ENCODE measurements at places on chromosomes 16 and 17.

- peak; percentile 51 for DNase-seq
Observed at GRCh38 chr16:88817785-88818574, 6.3 kb upstream of the APRT start.

DNA sequence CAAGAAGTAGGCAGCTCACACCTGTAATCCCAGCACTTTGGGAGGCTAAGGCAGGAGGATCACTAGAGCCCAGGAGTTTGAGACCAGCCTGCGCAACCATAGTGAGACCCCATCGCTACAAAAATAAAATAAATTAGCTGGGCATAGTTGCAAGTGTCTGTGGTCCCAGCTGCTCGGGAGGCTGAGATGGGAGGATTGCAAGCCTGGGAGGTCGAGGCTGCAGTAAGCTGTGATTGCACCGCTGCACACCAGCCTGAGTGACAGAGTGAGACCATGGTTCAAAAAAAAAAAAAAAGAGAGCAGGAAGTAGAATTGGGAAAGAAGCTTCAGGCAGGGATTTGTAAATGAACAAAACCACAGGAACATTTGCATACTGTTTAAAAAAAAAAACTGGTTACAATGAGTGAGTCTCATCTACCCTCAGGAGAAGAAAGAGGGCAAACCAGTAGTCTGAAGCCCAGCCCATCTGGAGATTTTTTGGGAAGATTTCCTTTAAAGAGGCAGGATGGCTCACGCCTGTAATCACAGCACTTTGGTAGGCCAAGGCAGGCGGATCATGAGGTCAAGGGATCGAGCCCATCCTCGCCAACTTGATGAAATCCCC is 7.9 kb downstream of the MPV17L start:
- no peak for DNase-seq

DNA sequence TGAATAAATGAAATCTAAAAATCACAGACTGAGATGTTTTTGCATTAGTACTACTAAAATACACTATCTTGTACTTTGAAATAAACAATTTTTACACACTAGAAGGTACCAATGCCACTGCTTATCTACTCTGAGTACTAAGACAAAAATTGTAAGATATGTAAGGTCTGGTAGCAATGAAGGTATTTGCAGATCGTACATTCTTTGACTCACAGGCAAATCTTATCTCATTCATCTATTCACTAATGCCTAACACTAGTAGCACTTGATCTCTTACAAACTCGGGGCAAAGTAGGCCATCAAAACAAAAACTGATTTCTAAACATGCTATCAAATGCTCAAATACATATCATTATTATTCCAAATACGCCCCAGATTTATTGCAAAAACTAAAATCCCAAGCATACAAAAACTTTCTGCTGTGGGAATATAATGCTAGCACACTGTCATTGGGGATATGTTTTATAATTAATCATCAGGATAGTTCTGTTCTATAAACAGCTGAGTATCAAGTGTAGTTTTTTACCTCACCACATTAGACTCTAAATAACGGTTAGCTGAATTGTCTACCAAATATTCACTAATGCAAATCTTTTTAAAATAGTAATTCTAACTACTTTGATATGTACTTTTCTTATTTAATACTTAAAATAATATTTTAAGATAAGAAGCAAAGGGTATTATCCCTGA is 68.0 kb downstream of the MED13 start:
- DNase-seq, result no peak

- peak; percentile 93 for DNase-seq
Observed at GRCh38 chr17:13541032-13541480, 60.7 kb downstream of the HS3ST3A1 start.

- DNase-seq, result no peak
Observed at GRCh38 chr17:67671493-67671892, 46.2 kb upstream of the NOL11 start.

GRCh38 chr16:84446596-84447392 is 57.7 kb downstream of the MEAK7 start:
- no peak for DNase-seq

DNA sequence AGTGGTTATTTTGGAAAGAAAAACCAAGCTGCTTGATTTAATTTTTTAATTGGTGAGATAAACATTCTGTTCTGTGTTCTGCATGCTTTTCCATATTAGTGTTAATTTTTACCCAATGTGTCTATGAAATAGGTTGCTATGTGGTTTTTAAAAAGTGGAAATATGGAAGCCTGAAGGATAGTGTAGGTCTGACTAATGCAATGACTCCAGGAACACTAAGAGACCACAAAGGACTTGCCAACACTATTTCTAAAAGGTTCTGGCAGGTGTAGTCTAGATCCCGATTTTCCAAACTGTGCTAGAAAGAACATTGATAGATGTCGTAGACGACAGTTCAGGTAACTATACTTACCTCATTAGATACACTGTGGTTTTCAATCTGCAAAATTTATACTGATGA is 877.4 kb upstream of the GOT2 start:
- DNase-seq, result no peak

DNA sequence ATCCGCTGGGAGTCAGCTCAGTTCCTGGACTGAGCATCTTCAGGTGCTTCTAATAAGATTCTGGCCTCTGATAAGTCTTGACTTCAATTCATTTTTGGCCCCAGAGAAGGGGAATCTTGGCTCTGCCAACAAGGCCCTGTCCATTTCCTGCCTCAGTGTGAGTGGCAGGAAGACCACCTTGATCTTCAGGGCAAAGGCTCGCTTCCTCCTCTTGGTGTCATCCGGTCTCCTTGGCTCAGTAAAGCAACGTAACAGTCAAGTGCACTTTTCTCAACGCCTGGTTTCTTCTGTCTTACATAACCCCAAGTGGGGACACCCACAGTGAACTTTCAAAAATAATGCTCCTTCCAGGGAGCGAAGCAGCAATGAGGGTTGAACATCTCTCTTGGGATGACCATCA is 169.8 kb downstream of the PRKCB start:
- no peak for DNase-seq

DNA sequence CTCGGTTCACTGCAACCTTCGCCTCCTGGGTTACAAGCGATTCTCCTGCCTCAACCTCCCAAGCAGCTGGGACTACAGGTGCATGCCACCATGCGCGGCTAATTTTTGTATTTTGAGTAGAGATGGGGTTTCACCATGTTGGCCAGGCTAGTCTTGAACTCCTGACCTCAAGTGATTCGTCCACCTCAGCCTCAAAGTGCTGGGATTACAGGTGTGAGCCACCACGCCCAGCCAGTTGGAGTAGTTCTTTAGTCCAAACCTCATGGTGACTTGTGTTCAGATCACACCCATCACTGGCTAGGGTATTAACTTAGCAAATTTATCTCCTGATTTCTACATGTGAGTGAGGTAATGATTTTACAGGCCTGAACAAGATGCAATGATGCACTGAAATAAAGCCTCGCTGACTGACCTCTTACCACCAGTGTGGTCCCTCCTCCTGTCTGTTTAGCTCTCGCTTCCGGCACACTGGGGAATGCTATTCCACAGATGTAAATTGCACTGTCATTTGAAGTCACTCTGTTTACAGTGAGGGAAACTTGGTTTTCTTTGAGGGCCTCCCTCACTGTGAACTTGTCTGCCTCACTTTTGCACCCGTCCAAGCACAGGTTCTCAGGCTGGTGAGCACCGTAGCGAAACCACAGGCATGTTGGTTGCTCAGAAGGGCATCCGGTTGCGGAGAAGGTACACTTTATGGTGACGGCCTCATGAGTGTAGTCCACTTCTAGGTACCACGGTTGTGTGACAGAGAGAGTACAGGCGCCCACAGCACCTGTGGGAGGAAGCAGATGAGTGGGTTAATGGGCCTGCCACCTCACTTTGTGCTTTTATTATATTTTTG is 5.5 kb downstream of the IGSF6 start:
- DNase-seq, result no peak

DNA sequence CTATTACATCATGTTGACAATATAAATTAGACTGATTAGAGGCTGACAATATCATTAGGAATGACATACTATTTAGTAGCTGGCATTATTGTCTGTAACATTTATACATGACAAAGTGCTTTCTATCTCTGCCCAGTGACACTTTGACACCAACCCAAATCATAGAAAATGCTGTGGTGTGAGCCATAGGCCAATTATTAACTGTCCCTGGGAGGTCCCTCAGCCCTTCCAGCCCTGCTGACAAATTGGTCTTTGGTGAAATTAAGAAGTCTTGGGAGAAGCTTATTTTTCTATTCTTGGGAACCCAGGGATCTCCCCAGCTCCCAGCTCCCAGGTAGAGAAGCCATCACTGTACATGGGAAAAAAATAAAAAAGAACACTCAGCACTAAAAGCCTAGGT is 179.6 kb downstream of the AIPL1 start:
- no peak for DNase-seq

DNA sequence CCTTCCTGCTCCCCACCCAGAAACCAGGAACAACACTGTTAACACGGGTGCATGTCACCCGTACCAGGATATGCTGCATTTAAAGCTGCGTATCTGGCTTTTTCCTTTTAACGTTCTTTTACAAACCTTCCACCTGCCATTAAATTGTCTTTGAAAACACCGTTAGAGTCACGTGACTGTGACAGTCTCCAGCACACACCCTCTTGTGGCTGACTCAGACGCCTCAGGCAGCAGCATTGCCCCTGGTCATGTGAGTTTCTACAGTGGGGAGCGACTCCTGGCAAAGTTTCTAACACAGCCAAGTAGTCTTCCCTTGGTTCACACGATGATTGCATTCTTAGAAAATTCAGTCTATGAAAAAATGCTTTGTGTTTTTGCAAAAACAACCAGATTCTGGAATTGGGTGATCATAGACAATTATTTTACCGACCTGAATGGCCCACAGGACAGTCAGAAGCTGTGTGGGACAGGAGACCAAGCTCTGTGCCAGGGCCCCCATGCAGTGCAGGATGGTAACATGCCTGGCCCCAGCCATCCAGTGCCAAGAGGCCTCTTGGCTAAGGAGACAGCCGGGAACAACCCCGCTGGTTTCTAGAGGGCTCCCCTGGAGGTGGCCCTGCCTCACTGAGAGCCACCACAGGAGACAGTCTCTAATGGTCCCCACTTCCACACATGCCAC is 199.1 kb downstream of the KATNIP start:
- peak; percentile 86 for DNase-seq

GRCh38 chr16:3152277-3152990 is 17.6 kb downstream of the ZNF213 start:
- peak; percentile 94 for DNase-seq

DNA sequence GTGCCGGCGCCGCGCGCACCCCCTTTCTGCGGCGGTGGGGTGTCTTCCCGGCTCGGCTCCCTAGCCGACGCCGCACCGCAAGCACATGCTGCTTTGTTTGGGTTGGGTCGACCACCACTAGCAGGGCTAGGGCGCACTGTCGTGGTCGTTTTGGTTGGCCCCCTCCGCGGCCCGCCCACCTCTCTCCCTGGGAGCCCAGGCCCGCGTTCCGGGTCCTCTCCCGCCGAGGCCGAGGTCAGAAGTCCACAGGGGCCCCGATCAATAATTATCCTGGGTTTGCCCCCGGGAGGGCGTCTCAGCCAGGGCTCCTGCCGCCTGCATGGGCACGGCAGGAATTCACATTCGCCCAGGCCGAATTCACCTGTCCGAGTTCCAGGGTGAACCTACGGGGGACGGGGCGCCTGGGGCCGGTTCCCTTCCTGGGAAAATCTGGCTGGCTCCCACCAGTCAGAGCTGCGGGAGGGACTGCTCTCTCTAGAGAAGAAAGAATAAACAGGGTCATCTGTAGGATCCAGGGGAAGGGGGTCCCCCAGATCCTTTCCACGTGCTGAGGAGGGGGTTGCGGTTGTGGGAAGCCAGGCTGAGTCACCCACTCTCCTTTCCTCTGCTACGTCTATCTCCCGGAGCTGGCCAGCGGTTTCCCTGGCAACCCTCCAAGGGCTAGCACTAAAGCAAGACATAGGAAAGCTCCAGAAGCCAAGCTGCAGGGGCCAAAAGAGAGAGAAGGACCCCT is 584 bp upstream of the STAT5B start:
- peak; percentile 90 for DNase-seq

DNA sequence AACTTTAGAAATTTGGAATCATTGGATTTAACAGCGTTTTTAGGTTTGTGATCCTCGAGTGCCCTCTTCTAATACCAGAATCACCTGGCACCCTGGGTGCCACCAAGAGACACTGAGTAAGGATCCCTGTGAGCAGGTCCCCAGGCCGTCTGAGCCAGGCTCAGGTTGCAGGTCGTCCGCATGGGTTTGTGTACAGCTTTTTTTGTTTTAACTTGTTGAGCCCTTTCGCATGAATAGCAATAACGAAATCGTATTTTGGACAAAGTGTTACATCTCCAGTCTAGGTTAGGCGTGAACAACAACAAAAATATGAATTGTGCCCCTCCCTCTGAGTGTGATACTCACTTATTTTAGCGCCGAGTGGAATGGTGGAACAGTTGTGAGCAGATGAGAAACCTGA is 10.9 kb downstream of the USP10 start:
- no peak for DNase-seq

- DNase-seq, result peak; percentile 80
Observed at GRCh38 chr17:77385750-77386501, 245.2 kb downstream of the SEC14L1 start.

DNA sequence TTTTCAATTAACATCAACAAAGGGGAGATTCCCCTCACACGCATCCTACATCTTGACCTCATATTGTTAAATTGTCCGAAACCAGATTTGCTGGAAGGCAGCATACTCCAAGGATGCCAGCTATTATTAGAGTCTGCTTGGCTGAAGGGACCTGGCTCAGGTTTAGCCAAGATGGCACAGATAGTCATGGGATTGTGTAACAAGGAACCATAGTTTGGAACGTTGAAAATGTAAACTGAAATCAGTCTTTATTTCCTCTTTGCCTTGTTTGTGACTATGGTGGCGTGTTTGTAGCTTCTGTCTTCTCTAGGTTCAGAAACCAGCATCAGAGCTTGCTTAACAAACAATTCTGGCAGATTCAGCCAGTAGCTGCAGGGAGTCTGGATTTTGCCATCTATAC is 5.9 kb downstream of the ARSG start:
- no peak for DNase-seq

- DNase-seq, result no peak
Observed at GRCh38 chr16:68713361-68713760, 23.7 kb upstream of the CDH1 start.

DNA sequence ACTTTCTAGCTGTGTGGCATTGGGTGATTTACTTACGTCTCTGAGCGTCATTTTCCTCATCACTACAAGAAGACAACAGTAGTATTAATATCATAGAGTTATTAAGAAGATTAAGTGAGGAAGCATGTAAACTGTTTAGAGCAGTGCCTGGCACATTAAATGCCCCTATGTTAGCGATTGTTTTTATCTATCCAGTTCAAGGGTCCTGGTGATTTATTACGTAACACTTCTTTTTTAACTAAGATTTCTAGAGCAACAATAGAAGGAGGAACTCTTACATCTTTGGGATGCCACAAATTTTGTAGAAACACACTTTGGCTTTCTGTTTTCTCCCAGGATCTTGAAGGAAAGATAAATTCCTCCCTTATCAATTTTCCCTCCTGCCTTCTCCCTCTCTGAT is 3.3 kb upstream of the GAS7 start:
- no peak for DNase-seq

DNA sequence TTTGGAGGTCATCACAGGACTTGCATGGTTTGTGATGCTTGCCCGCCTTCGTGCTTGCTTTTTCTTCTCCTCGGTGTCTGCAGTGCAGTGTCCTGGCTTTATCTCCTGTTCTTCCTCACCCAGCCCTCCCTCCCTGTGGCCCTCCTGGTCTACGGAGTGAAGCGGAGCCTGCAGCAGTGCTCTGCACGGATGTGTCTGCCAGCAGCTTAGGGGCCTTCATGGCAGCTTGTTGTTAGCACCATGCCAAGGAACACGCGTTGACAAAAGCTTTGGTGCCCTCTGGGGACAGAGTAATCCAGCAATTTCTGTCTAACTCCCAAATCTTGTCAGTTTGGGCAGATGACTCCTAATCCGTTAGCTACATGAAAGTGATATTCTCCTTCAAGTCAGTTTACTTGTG is 9.9 kb downstream of the DHODH start:
- DNase-seq, result no peak
